Stimulated activated CD4-positive, alpha-beta T cell treated with anti-CD3 and anti-CD28 coated beads, Interleukin-15, amount 100 ng/mL, for 1 hour (primary cell): ENCODE measurements at places on chromosomes 4 and X.

GRCh38 chr4:113445286-113445685 is 316.3 kb downstream of the CAMK2D start:
- no peak for DNase-seq

DNA sequence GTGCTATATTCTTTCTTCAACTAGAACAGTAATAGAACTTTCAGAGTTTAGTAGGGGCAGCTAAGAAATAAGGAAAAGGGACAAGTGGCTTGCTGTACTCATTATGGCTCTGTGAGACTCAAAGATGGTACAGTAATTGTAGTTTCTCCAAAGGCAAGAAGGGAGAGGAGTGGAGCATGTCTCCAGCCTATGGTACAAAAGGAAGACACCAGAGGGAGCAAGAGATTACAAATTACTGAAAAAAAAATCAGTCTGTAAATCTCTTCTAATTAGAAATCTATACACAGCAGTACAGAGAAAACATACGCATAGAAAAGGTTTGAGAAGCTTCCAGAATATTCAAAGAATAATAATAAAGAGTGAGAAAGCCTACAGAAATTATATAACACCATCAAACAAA is 61.4 kb downstream of the KLHL4 start:
- DNase-seq: no peak

DNA sequence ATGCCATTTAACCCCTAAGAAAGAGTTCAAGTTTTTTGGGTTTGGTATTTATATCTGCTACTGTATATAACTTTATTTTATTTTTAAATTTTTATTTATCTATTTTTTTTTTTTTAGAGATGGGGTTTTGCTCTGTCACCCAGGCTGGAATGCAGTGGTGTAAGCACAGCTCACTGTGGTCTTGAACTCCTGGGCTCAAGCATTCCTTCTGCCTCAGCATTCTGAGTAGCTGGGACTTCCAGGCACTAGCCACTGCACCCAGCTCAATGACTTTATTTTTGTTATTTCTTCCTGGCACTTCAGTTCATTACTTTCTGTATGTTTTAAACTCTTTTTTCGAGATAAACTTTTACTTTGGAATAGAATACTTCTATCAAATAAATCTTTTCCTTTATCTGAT is 42.4 kb upstream of the PGAM4 start:
- DNase-seq: no peak

DNA sequence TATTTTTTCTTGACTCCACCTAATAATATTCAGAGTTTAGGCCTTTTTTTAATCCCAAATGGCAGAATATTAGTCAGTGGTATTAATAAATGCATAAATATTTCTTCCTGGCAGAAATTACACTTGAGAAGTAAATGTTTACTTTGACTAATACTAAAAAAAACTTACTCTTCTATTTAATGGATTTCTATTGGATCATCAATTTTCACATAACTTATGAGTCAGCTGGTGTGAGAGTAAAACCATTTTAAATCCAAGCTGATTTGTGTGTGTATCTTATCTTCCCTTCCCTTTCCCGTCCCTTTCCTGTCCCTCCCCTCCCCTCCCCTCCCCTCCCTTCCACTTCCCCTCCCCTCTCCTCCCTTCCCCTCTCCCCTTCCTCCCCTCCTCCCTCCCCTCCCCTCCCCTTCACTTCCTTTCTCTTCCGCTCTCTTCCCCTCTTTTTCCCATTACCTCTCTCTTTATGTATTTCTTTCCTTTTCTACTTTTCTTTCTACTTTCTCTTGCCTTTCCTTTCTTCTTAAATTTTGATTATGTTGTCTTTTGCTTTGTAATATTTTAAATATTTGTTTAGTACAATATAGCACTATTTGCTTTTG is 630.1 kb upstream of the EPHA5 start:
- no peak for DNase-seq
